ENCODE measurements at places on chromosomes 1 and 21.

DNA sequence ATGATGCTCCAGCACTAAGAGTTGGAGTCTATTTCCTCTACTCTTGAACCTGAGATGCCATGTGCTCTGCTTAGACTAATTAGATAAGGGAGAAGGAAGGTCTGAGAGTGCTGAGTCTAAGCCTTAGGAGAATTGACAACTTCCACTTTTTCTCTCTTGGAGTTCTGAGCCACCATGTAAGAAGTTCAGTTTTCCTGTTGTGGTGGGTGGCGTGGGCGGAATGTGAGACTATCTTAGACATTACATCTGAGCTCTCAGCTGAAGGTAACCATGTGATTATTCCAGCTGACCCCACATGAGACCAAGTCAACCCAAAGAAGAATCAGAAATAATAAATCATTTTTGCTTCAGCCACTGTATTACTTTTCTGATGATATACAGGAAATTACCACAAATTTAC lies 404.5 kb upstream of the LRRC7 start:
- no peak for DNase-seq

- DNase-seq, result no peak
Observed at GRCh38 chr1:197313713-197314112, 45.7 kb downstream of the CRB1 start.

- no peak for DNase-seq
Observed at GRCh38 chr1:192066202-192066601, 92.1 kb upstream of the RGS18 start.

DNA sequence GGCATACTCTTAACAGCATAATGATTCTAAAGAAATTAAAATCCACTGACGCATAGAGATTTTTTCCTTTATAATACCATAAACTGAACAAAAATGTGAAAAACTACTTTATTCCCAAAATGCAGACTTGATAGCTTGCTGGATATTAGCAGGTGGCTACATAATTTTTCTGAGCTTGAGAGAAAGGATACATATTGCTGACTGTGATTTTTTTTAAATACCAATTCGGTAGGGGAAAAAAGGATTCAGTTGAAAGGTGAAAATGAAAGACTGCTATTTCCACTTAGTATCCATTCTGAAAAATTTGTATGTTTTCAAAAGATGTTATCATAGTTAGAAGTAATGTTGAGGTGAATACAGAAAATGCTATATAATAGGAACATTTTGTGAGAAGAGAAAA lies 90.0 kb upstream of the MAP1LC3C start:
- no peak for DNase-seq

GRCh38 chr1:116346943-116347673 lies 25.9 kb upstream of the ATP1A1 start:
- DNase-seq, result no peak

DNA sequence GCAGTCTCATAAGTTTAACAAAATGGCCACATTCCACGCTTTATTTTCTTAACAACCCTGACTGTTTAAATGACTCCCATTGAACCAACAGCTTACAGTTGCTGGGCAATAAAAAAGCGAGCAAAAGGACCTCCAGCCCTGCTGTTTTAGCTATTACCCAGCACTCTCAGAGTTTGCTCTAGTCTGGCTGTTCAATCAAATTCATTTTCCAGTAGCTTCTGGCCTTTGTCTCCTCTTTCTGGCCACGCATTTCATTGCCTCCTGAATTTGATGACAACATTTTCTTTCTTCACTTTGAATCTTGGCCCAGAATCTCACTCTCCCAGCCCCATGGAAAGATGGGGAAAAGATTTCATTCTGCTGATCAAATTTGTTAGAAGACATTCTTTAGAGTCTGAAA lies 44.1 kb upstream of the DOCK7 start:
- DNase-seq, result no peak

- DNase-seq, result no peak
Observed at GRCh38 chr1:209095627-209096595, 487.6 kb upstream of the CAMK1G start.

DNA sequence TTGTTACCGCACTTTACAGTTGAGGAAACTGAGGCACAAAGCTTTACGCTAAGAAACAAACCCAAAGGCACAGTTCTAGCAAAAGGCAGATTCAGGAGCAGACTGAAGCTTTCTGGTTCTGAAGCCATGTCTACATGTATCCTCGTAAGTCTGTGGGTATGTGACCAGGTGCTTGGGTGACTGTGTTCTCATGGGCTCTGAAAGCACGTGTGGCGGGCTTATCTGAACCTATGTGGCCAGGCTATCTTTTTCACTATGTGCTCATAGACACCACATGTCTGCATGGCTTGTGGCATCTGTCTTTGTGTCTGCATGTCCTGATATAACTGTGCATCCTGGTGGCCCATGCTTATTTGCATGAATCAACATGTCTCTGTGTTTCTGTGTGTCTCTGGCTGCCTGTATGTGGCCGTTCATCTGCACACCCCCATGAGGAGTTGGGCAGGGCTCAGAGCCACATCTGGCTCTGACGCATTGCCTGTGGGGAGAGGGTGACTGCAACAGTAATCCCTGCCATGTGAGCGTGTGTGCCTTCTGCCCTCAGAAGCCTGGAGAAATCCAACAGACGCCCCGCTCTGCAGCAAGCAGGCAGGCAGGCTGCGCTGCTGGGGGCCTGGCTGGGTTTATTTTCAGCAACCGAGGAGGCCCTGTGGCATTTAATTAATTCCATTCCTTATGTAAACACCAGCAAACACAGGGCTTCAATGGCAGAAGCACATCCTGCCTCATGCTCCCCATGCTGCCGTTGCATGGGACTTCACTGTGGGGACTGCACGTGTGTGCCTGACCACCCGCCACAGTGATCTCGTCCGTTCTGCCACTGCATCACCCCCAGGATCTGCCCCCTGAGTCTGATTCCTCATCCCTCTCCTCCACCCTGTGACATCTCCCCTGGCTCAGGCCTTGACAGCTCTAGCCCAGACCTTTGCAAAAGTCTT lies 115.4 kb downstream of the TRABD2B start:
- DNase-seq, result no peak

DNA sequence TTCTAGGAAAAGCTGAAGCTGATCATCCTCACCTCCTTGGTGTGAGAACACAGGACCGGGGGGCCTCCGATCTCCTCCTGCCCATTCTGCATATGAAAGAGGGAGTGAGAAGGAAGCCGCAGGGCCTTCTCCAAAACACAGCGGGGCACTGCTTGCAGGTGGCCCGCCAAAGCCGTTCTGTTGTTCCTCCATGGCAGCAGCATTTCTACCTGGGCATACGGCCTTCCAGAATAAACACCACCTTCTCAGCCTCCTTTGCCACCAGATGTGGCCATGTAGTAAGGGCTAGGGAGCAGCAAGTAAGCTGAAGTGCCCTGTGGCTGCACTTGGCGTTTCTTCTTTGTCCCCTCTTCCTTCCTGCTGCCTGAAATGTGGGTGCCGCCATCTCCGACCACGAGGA lies 214.9 kb downstream of the TOMM20 start:
- DNase-seq, result no peak

GRCh38 chr1:206782448-206782847 lies 10.2 kb upstream of the IL10 start:
- no peak for DNase-seq

GRCh38 chr1:243713470-243714186 lies 136.4 kb downstream of the AKT3 start:
- no peak for DNase-seq

DNA sequence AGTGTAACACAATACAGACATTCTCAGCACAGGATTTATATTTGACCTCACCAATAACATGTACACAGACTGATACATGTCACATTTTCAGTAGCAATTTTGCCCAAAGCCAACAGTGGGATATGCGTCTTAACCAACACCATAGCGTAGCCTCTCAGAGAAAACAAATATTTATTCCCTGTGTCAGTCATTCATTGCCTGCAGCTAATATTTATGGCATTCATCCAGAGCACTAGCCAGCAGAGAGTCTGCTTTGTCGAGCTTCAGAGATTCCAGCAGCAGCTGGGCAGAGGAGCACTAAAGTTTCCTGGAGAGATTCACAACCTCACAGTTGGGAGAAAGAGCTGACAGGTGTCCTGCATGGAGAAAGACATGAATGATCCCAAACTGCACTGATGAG lies 400.7 kb upstream of the DAB1 start:
- no peak for DNase-seq

DNA sequence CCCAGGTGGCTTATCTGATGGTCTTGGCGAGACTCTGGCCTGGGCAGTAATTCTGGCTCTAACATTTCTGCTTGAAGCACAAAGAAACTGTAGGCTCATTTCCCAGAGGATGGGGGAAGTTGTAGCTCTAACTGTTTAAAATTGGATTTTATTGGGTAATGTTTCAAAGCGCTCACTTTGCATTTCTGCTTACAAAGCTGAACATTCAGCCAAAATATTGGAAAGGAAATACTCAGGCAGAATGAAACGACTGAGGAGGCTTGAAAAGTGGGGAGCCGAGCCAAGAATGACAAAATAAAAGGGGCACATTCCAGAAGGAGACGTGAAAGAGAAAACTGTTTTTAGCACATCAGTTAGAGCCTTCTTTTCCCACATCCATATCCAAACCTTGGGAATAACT lies 202.6 kb downstream of the GRIK1 start:
- DNase-seq, result no peak

DNA sequence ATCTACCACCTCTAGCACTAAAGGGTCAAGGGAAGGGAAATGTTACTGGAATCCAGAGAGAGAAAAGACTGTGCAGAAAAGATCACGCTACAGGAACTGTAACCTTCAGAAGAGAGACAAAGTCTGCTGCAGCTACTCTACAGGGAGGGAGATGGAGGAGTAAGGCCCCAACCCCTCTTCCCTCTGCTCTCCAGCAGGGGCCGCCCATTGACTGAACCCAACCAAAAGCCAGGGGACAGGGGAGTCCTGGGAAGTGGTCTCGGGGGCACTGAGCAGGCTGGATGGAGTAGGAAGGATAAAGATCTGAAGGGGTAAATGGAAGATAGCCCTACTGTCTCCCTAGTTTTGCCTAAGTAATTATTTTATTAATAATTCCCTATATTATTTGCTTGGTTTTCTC lies 72.8 kb upstream of the NR5A2 start:
- DNase-seq, result no peak

DNA sequence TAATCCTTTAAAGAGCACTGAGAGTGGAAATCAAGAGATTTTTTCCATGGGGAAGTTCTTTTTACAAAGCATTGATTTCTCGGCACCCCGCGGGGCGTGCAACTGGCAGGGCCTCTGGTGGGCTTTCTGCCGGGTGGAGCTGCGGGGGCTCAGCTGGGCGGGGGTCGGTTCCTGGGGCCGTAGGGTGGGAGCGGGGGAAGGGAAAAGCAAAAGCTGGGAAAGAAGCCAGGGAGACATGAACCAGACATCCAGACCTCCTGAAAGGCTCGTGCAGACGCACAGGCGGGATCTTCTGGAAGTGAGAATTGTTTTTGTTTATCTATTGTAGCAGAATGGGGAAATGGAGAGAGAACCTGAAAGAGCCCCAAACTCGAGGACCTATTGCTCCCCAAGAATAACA lies 235.2 kb downstream of the FAM72C start:
- DNase-seq, result no peak

DNA sequence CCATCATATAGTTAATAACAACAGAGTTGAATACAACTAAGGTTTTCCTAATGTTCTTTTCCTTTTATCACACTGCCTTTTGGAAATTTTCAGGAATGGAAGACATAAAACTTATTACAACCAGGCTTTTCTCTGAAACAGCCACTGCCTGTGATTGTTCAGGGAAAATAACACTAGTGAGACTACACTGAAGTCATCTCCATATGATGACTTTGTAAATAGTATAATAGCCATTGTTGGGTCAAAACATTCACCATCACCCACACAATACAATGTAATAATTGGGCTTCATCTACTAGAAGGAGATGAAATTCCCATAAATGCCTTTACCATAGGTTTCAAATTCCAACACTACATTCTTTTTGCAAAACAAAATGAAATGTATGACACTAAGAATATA lies 5.0 kb downstream of the TESK2 start:
- DNase-seq, result no peak

GRCh38 chr21:45430521-45431501 lies 25.8 kb downstream of the COL18A1 start:
- no peak for DNase-seq

DNA sequence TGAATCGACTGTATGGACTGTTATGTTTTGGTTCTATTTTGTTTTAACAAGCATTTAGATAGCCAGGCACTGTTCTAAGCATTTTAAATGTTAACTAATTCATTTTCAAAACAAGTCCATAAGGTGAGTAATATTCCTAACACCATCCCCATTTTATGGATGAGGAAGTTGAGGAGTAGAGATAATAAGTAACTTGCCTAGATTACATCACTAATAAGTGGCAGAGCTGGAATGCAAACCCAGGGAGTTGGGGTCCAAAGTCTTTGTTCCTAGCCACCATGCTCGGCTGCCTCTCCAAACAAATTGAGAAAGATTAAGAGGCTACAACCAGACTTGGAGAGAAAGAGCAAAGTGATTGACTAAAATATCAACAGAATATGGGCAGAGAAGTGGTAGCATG lies 12.6 kb upstream of the LEPR start:
- DNase-seq, result no peak

- no peak for DNase-seq
Observed at GRCh38 chr1:245310571-245311531, 156.1 kb downstream of the KIF26B start.

GRCh38 chr1:100791586-100791985 lies 72.0 kb downstream of the VCAM1 start:
- no peak for DNase-seq

DNA sequence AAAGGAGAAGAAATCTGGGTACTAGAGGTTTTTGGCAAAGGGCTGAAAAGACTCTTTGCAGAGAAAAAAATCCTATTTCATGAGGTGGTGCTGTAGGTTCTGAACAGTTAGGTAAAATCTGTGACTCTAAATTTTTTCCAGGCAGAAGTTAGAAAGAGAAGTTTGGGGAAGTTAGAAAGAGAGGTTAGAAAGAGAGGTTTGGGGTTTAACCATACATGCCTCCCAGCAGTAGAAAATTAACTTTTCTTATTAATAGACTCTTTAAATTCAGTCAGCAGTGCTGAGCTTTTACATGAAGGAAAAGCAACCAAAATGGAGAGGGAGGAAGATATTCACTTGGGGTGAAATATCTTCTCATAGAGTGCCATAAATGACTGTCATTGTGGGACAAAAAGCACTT lies 12.2 kb downstream of the AMY1C start:
- no peak for DNase-seq

DNA sequence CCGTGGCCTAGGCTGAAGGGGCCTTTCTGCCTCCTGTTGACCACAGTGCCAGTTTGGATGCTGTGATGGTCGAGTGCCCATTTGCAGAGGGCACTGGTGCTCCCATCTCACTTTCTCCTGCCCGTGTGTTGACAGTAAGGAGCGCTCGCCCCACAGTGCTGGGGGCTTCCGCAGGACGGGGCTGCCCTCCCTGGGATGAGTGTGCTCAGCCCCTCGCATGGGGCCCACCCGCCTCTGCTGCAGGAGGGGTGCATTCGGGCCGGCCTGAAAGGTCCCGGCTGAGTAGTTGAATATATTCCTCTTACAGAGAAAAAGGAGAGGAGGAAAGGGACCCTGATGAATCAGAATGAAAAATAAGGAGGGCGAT lies 37.3 kb downstream of the NTPCR start:
- DNase-seq, result no peak

- no peak for DNase-seq
Observed at GRCh38 chr1:83827741-83828140, 171.2 kb downstream of the TTLL7 start.

- no peak for DNase-seq
Observed at GRCh38 chr1:96290801-96291200, 430.8 kb upstream of the PTBP2 start.

Measured in stimulated activated CD8-positive, alpha-beta memory T cell treated with anti-CD3 and anti-CD28 coated beads, Interleukin-15, amount 100 ng/mL, for 24 hours (primary cell).